Choroid plexus epithelial cell (primary cell): ENCODE measurements at places on chromosomes 6 and 20.

DNA sequence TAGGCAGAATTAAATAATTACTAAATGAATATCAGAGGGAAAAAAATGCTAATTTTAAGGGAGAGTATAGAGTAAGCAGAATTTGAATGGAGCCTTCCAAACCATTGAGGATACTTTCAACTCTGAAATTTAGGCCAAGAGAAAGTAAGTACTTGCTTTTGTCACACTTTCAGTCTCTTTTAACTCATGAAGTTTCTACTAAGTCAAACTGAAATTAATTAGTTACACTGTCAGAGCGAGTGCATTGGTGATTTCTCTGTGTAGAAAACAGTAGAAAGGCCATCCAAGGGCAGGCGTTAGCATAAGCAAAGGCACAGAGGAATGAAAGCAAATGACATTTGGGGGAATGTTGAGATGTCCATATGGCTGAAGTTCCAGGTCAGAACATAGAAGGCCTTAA is 92.9 kb downstream of the PLEKHG1 start:
- no peak for DNase-seq

DNA sequence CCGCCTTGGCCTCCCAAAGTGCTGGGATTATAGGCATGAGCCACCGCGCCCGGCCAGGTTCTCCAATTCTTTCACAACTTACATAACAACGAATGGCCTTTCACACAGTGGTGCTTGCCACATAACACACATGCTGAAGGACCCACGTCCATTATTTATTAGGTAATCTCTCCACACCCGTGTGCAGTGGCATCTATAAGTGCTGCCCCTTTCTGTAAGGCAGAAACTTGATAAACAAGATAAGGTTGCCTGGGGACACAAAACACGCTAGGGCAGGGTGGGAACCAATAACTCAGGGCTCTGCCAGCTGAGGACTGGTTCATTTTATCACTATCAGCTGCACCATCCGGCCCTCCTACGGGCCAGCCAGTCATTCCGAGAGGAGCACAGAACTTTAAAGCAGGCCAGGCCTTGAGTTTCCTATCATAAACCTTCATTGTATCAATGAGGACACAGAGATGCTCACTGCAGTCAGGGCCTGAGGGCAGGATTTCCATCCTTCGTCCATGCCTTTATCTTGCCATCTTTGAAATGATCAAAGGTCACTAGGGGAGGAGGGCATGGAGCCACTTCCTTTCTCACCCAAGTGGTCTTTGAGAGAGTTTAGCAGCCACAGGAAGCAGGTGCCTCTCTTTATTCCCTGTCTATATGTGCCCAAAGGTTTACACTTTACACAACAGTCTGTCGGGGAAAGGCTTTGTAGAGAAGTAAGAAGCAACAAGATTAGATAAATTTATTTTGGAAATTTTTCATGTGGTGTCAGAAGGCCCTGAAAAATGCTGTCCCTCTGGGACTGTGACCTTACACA is 37.6 kb downstream of the GPLD1 start:
- no peak for DNase-seq

DNA sequence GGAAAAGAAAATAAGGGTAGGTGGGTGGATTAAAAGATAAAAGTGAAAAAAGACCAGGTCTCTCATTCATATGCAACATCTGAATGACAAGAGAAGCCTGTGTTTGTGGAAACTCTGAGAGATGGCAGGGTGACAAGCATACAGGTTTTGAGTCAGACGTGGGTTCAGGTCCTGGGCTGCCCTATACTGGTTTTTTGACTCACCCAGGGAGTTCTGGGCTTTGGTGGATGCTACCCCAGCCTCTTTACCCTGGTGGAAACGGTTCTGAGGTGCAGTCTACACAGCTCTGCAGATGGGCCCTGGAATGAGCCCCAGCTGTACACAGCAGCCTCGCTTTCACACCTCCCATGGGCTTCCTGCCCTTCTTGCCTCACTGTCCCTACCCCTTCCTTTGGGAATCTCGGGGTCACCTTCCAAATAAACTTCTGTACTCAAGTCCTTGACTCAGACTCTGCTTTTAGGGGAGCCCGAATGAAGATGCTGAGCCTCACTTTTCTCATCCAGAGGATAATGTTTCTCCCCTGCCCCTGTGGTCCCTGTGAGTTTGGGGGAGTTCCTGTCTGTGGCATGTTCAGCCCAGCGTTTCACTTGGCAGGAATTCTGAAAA is 77.7 kb upstream of the CLDN20 start:
- DNase-seq: no peak

GRCh38 chr6:63307581-63308246 is 12.1 kb downstream of the LGSN start:
- DNase-seq: peak; percentile 70
